ENCODE measurements at places on chromosomes 16 and 17.

DNA sequence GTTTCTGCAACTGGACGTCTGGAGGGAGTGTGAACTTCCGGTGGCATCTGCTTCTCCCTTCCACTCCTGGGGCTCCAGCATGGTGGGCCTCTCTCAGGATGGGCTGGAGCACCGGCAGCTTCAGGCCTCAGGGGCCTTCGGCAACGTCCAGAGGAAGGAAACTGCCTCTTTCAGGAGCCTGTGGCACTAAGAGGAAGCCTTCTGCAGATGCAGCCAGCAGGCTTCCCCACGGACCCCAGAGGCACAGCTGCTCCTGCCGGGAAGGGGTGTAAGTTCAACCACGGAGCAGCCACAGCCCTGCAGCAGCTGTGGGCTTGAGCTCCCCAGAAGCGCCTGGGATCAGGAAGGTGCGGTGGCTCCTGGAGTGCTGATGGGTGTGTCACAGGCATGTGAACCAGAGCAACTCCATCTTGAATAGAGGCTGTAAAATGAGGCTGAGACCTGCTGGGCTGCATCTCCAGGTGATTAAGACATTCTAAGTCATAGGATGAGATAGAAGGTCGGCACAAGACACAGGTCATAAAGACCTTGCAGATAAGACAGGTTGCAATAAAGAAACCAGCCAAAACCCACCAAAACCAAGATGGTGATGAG is 50.8 kb upstream of the KLHDC4 start:
- no peak for DNase-seq

GRCh38 chr17:38333635-38334295 is 10.0 kb downstream of the GPR179 start:
- no peak for DNase-seq

DNA sequence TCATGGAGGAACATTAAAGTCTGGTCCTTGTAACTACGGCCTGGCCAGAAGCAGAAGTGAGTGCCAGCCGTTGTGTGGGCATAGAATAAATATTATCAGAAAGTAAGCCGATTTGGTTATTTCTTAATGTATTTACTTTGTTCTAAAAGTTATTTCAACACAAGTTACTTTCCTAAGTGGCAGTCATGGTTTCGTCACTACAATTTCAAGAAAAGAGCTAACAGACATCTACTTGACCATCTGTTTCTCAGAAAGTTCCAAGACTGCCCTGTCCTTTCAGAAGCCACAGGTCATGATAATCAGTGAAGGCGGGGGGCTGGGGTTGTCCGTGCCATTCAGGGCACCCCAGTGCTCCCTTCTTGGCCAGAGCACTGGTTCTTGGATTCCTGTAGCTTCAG is 14.9 kb upstream of the FASN start:
- no peak for DNase-seq

DNA sequence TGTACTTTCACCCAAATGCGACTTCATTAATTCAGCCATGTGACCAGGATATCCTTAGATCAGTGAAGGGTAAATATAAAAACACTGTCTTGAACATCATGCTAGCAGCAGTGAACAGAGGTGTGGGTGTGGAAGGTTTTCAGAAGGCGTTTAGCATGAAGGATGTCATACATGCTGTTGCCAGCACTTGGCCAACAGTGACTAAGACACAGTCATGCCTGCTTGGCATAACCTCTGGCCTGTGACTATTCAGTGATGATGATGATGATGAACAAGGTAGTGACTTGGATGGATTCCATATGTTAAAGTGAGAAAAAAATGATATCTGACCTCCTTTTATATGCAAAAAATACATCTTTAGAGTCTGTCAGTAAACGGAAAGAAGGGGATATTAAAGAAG is 97.9 kb downstream of the MAP2K4 start:
- DNase-seq, result no peak

- no peak for DNase-seq
Measured at GRCh38 chr17:27542841-27543463, 86.7 kb downstream of the KSR1 start.

DNA sequence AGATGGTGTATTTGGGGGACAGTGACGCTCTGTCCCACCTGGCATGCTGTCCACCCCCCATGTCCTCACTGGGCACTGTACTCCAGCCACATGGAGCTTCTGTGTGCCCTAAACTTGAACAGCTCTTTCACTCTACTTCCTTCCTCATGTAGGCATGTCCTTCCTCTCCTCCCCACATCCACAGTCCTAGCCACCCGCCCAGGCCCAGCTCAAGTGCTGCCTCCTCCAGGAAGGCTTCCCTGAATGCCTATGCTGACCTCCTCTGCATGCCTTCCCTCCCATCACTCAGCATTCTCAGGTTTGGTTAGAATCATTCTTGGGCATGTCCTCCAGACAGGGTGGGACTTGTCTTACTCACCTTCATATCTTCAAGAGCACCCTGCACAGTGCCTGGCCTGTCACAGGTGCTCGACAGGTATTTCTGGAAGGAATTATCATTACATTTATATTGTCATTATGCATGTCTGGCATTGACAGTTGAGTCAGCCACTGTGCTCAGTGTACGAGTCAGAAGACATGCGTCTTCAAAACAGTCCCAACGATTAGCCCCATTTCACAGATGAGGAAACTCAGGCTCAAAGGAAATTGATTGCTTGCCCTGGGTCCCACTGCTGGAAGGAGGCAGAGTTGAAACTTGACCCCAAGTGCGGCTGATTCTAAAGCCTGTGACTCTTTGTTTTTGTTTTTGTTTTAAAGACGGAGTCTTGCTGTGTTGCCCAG is 42.1 kb upstream of the TOB1 start:
- no peak for DNase-seq

DNA sequence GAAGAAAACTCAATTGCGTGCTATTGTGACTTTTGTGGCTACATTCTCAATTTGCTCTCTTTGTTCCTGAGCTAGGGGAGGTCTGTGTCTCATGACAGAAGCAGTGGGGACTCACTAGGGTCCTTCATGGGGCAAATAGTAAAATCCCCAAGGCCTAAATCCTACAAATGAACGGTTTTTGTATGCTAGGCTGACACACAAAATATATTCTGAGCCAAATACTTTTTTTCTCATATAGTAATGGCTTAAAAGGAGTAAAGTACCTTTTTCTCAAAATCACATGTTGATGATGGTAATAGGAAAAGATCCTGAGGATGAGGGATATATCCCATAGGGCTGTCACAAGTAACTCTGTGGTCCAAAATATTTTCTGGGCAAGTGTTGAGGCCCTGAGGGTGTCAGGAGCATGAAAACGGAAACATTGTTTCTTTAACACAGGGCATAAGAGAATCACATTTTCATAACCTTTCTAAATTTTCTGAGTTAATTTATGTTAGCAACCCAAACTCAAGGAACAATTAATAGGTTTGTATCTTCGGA is 77.5 kb upstream of the CNTNAP4 start:
- DNase-seq, result no peak

- no peak for DNase-seq
Measured at GRCh38 chr16:57987441-57988177, 12.9 kb downstream of the ZNF319 start.

GRCh38 chr16:19524616-19525384 is 1.1 kb downstream of the CCP110 start:
- no peak for DNase-seq

- DNase-seq, result no peak
Measured at GRCh38 chr16:27334192-27334764, 20.5 kb downstream of the IL4R start.

- no peak for DNase-seq
Measured at GRCh38 chr16:85353839-85354685, 241.8 kb upstream of the CIBAR2 start.

GRCh38 chr17:77111934-77112296 is 28.9 kb upstream of the SEC14L1 start:
- DNase-seq, result no peak

- DNase-seq, result no peak
Measured at GRCh38 chr16:23323224-23324030, 21.3 kb downstream of the SCNN1B start.

DNA sequence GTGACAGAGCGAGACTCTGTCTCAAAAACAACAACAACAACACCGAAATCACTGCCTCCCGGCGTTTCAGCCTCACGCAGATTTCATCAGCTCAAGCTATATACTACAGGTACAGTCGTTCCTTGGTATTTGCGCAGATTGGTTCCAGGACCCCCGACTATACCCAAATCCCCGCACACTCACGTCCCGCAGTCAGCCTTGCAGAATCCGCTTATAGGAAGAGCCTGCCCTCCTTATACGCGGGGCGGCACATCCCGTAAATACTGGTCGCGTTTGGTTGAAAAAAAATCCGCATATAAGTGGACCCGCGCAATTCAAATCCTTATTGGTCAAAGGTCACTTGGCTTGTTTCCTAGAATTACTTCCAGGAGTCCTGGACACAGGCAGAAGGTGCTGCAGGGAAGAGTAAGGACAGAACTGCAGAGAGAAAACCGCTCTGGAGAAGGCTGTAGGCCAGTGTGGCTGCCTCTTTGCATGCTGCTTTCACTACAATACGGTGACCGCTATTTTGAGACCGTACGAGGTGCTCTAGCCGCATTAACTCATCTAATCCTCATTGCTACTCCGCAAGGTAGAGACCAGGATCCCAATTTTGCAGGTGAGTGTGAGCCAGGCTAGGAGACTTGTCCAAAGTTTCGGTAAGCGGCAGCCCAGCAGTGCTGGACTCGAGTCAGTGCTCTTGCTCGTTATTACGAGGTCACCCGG is 718 bp downstream of the NDUFAB1 start:
- no peak for DNase-seq

DNA sequence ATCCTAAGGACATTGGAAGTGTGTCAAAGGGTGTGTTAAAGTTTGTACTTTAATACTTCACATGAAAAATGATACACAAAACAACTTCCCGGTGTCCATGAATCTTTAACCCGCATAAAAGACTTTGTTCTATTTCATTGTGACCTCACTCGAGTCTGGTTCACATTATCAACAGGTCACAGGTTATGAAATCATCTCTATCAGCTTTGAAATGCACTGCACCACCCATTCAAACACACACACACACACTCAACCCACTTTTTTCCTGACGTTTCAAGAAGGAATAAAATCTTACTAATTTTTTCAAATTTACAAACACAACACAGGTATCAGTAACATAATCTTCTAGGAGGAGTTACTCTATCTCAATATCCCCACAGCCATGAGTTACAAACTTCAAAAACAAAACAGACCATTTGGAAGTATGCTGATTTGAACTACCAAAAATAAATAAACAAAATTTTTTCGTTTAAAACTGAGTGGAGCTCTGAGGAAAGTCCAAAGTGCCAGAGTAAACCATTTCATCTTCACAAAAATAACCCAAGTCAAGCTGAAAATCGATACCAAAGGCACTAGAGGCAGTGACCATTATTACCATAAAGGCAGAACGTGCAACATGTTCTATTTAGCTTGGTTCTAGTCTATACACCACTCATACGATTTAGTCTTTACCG is 2.7 kb downstream of the ACOX1 start:
- no peak for DNase-seq

DNA sequence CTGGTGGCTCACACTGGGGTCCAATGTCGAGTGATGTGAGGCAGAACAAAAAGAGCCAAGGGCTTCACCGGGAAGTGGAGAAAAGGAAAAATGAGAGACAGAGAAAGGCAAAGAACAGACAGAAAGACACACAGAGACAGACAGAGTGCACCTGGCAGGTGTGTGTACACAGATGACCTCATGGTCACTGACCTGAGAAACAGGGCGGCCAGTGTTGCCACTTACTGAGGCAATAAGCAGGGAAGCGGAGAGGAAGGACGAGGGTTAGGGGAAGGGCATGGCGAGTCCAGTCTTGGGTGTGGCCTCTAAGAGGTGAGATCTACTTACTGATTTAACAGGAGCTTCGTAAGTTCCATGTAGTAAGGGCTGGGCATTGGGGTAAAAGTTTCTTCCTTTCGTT is 7.5 kb downstream of the GINS2 start:
- DNase-seq, result no peak

- no peak for DNase-seq
Measured at GRCh38 chr17:68102318-68102758, 66.8 kb downstream of the KPNA2 start.

DNA sequence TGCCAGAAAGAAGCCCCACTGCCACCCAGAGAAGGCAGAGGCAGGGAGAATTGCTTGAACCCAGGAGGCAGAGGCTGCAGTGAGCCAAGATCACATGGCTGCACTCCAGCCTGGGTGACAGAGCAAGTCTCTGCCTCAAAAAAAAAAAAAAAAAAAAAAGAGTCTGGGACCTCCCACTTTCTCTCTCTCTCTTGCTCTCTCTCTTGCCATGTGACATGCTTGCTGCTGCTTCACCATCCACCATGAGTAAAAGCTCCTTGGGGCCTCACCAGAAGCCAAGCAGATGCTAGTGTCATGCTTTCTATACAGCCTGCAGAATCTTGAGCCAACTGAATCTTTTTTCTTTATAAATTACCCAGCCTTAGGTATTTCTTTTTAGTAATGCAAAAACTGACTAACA is 21.5 kb upstream of the SRSF1 start:
- DNase-seq, result no peak

DNA sequence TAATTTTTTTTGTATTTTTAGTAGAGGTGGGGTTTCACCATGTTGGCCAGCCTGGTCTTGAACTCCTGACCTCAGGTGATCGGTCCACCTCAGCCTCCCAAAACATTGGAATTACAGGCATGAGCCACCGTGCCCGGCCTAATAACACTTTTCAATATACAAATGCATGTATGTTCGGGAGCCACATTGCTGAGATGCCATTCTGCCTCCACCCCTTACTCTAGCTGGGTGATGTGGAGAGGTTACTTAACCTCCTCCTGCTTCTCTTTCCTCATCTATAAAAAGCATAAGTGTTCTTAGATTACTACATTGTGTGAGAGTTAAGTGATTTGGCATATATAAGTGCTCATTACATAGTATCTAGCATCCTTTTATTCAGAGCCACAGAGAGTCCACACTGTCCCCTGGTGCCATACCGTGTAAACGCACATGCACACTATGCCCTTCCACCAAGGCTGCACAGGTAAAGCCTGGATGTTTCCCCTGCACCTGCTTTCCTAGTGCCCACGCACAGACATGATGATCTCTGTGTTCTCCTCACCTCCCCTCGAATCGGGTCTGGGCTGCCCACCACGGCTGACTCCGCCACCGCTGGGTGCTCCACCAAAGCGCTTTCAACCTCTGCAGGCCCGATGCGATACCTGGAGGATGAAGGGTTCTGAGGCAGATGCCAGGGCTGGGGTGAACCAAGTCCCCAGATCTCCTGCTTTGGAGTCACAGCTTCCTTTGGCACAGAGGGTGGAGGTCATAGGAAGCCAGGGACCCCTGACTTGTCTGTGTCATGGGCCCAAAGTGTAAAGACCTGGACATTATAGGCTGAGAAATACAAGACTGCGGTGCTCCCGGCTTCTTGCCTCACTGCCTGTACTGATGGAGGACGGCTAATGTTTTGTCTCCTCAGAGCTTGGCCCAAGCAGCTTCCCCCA is 49.0 kb upstream of the ACSM2B start:
- no peak for DNase-seq

DNA sequence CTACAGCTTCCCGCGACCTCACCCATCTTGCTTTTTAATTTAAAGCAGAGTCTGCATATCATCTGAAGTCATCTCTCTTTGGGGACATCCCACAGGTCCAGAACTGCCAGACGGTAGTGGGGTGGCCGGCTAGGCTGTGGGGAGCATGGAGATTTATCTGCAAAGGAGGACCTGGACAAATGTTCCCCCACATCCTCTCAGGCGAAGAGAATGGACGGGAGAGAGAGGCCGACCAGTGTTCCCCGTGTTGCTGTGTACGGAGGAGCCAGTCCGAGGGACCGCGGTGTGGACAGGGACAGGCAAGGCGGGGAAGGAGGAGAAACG is 665 bp upstream of the MT1M start:
- no peak for DNase-seq
